ENCODE measurements at places on chromosomes 6 and 20.

GRCh38 chr6:151576633-151577032 lies 82.8 kb downstream of the CCDC170 start:
- no peak for DNase-seq

DNA sequence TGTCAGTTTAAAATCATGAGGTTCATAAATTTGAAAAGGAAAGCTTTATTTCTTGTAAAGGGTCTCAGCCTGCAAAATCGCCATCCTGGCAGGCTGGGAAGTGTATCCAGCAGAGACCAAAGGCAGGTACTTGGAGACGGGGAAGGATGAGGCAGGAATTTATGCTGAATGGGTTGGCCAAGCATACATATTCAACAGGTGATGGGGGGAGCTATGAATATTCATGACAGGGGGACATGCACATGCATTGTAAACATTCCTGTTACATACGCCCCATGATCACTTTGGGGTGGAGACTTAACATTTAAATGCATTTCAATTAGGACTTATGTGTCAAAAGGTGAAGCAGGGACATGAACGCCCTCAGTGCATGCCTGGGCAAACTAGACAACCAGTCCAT lies 9.8 kb upstream of the SLC22A1 start:
- DNase-seq = no peak

DNA sequence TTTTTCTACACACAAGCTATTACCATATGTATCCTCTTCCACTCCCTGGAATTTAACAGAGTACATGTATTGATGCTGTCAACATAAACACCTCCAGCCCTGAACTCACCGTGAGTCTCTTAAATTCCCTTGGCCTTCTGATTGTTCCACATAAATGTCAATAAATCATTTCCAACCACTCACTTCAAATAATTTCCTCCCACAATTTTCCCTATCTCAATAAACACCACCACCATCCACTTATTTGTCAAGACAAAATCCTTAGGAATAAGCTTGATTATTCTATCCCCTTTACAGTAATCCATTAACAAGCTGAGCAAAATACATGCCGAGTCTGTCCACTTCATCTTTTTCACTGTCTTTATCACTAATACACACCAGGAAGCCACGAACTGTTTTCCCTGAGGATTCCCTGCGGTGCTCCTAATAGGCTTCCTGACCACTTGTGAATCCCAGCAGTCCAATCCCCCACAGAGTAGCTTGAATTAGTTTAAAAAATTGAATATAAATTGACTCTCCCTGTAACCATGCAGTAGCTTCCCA lies 19.2 kb downstream of the HLA-DRB1 start:
- no peak for DNase-seq

DNA sequence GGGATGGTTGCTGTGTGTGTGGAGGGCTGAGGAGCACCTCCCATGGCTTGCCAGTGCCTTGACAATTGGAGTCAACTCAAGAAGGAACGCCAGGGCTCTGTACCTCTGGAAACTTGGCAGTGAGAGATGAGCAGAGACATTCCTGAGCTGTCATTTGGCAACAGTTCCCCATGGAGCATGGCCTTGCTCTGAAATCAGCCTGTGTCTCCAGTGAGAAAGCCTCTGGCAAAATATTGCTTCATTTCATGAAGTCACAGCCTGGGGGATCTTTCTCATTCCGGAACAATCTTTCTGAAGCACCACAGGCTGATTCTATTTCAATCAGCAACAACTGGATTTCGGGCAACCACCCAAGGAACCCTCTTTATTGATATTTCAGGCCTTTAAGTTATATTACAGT lies 52.2 kb upstream of the FNDC1 start:
- no peak for DNase-seq

- no peak for DNase-seq
Observed at GRCh38 chr6:159899994-159900745, 9.4 kb downstream of the MAS1 start.

DNA sequence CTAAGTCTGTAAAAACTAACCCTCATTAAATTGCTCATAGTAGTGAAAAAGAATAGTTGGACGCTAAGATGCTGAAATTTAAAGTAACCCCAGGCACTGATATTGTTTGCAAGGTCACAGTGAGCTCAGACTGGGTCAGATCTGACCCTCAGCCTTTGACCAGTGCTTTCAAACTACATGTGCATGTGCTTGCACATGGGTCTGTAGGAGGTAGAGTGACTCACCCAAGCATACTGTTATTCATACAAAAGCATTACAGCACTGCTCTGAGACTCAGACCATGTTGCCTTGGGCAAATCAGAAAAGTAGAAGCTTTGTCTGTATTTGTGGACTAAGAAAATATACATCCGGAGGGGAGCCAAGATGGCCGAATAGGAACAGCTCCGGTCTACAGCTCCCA lies 326.4 kb upstream of the MARCKS start:
- no peak for DNase-seq

DNA sequence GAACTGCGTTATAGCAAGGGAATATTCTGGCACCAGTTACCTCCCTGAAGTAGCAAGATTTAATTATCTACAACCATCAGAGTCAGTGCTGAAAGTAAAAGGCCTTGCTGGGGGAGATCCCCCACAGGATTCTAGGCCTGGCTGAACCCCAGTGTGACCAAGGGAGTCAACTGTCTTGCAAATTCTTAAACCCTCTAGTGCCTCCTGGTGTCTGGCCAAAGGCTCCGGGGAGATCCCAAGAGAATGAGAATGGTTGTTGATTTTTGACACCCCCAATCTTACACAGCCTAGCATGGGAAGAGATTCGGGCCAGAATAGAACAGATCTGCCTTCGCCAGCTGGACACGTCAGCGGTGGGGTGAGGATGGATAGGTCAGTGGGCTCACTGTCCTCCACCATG lies 179.4 kb downstream of the ERMARD start:
- no peak for DNase-seq

DNA sequence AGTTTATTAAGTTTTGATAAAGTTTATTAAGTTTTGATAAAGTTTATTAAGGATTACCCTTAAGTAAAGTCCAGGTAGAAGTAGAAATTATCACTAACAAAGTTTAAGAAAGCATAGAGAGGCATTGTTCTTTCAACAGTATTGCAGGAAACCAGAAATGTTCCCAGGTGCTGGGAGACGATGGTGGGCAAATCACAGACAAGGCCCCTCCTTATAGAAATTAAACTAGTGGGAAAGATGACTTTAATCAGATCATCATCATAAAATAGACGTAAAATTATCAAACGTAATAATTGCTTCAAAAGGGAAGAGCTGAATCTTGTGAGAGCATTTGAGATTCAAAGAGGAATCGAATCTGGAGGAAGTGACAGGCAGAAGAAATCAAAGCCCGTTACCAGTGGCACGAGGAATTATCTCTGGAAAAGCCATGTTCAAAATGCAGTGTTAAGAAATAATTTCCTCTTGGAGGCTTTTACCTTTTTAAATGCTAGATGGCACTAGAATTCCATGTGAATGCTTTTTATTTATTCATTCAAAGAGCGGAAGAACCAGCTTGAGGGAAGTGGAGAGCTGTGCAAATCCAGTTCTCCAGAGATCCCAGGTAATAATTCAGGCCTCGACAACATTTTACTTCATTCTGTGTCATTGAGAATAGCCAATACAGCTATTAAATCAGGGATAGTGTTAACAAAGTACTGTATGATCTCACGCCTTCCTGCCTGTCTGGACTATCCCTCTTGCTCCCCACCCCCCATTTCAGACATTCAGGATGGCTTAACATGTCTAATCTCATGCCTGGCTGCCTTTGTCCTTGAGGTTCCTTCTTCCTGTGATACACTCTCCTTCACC lies 1.0 kb upstream of the APMAP start:
- no peak for DNase-seq

DNA sequence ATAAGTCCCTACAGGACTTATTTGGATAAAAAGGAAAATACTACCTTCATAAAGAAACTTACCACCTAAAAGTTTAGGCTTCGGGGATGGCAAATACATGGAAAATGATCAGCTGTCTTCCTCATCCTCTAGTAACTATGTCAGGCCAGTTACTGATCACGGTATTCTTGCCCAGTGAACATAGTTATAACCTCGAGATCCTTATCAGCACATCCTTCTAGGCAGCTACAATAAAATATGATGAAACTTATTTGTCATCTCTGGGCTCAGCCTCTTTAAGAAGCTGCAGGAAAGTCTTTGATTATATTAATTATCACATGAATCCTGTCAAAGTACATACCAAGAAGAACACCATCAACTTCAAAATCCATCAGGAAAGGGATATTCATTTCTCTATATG lies 41.8 kb downstream of the SF3B5 start:
- DNase-seq = no peak

- peak; percentile 77 for DNase-seq
Observed at GRCh38 chr20:24153101-24154040, 164.8 kb upstream of the GGTLC1 start.

DNA sequence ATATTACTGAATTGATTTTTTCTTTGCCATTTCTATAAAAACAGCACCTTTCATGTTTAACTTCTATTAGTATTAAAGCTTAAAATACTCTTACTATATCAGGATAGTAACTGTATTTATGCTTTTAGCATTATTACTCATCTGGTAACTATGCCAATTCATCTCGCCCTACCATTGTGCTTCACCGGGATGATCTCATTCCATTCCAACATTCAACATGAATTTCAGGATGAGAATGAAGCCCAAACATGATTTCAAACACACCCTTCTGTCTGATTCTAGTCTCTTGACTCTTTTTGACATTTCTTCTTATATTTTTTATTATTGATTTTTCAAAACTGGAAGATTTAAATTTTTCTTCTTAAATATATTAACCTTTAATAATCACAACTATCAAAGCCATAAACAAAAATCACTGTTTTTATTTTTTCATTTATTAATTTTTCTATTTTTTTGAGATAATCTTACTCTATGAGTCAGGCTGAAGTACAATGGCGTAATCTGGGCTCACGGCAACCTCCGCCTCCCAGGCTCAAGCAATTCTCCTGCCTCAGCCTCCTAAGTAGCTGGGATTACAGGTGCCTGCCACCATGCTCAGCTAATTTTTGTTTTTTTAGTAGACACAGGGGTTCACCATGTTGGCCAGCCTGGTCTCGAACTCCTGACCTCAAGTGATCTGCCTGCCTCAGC lies 46.7 kb downstream of the GJA1 start:
- DNase-seq = no peak

GRCh38 chr6:170522565-170523183 lies 30.4 kb downstream of the PSMB1 start:
- no peak for DNase-seq

GRCh38 chr6:118872726-118873125 lies 21.2 kb upstream of the ASF1A start:
- DNase-seq = no peak

GRCh38 chr6:167650730-167651317 lies 175.9 kb upstream of the AFDN start:
- DNase-seq = no peak

DNA sequence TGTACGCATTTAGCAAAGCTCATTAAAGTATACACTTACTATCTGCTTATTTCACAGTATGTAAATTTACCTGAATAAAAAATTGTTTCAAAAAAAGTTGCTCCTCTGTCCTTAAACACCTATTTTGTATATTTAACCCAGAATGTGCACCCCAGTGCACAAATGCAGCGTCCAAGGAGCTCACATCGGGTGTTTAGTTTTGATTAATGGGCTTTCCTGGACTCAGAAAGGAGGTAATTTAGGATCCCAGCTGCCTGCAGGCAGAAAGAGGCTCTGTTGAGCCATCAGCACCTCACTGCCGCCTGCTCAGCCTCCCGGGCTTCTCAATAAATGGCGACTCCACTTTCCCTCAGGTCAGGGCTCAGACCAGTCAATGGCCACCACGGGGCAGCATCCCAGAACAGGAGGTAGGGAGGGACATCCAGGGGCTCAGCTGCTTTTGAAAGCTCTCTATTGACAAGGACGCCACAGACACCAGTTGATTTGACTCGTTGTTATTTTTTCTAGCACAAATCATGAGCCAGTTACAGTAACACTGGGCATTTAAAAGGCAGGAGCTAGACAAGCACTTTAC lies 70.2 kb upstream of the TBC1D7 start:
- no peak for DNase-seq

DNA sequence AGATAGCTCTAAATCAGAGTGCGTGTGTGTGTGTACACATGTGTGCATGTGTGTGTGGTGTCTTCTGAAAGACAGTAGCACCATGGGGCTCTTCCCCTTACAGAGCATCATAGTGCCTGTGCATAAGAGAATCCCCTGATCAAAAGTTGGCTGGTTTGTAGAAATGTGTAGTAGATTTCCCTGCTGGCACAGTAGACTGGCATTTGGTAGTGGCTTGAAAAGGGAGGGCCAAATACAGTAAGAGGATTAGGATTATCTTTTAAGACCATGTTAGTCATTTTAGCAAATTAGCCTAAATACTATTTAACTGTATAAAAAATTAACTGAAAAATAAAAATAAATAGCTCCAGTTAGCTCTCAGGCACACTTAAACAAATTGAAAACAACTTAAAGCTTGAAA lies 112.6 kb downstream of the B3GAT2 start:
- DNase-seq = no peak

DNA sequence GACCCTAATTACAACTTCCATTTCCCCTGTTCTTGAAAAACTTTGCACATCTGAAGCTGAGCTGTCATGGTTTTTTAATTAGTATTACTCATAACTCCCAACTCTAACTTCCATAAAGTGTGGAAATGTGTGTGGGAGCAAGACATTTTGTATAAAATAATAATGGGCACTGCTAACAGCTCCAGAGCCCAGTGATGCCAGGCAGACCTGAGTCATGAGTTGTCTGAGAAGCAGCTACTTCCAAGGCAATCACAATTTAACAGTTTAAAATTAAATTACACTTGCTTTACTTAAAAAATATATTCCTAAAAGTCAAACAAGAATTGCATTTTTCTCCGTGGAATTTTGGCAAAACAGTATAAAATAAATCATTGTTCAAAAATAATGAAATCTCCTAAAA lies 6.4 kb downstream of the SLC2A12 start:
- no peak for DNase-seq

Measured in vagina (tissue), 2 donors.